ENCODE measurements at places on chromosomes 7 and 10.

DNA sequence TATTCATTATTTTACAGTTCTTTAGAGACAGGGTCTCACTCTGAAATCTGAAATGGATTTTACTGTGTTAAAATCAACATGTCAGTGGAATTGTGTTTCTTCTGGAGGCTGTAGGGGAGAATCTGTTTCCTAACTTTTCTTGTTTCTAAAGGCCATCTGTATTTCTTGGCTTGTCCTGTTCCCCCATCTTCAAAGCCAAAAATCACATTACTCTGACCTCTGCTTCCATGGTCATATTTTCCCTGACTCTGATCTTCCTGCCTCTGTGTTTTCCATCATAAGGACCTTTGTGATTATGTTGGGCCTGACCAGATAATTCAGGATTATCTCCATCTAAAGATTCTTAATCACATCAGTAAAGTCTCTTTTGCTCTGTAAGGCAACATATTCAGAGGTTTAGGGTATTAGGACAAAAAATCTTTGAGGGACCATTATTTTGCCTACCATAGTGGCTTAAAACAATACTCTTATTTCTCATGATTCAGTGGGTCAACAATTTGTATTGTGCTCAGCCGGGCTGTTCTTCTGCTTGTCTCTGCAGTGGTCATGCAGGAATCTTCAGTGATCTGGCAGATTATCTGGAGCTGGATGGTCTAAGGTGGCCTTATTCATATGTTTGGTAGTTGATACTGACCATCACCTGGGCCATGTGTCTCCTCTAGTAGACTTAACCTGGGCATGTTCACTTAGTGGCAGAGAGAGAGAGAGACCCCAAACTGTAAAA lies 5.7 kb downstream of the ANLN start:
- DNase-seq, result no peak
- no peaks in the 10 kb centered on the region for H3K27me3 ChIP-seq
- peak overlapping the region; percentile 48 for H3K27ac ChIP-seq
- H3K36me3 ChIP-seq, result peaks cover 10% of the 10 kb centered on the region
- no peak overlapping the region for H3K4me3 ChIP-seq
- peaks cover 41% of the 10 kb centered on the region for H3K4me1 ChIP-seq

GRCh38 chr7:123367484-123368122 lies 166.8 kb downstream of the IQUB start:
- H3K4me1 ChIP-seq, result peaks cover 9% of the 10 kb centered on the region
- H3K36me3 ChIP-seq, result no peaks in the 10 kb centered on the region
- H3K27ac ChIP-seq, result no peak overlapping the region
- DNase-seq, result no peak
- H3K27me3 ChIP-seq, result no peaks in the 10 kb centered on the region

DNA sequence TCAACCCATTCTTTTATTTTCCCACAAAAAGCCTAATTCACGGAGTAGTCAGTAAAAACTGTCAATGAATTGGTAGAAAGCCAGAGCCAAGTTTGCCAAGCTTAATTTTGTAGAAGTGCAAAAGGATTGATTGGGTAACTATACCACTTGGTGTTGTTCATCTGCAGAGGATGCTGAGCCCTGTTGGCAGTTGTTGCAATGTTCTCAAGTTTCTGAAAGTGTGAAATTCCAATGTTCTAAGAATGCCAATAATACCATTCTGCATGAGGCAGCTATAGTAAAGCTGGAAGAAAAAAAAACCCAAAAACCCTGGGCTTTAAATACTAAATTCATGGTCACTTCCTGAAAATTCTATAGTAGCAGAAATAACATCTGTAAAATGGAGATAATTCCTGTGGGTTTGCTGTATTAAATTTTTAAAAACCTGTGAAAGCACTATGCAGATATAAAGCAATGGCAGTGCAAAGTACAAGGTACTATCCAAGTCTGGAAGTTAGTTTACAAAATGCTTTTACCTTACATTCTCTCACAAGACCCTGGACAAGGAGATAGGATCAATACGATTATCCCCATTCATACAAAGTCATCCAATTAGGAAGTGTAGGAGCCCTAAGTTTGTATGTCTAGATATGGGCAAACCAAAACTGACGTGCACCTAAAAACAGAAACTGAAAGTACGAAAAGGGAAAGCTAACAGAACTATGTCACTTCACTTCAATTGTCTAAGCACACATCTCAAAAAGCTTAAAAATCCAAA lies 6.0 kb upstream of the PON1 start:
- no peak overlapping the region for H3K27ac ChIP-seq
- no peaks in the 10 kb centered on the region for H3K4me1 ChIP-seq
- no peak for DNase-seq
- H3K27me3 ChIP-seq, result peaks cover 9% of the 10 kb centered on the region
- no peak overlapping the region for H3K4me3 ChIP-seq

GRCh38 chr10:95329296-95329695 lies 38.5 kb upstream of the PDLIM1 start:
- no peak for DNase-seq
- peaks cover 6% of the 10 kb centered on the region for H3K4me1 ChIP-seq
- H3K27me3 ChIP-seq, result no peaks in the 10 kb centered on the region
- H3K36me3 ChIP-seq, result no peaks in the 10 kb centered on the region

GRCh38 chr10:89481662-89482061 lies 53.7 kb downstream of the SLC16A12 start:
- H3K36me3 ChIP-seq, result no peaks in the 10 kb centered on the region
- H3K27ac ChIP-seq, result peak overlapping the region; percentile 40
- DNase-seq, result no peak

- H3K27me3 ChIP-seq, result no peaks in the 10 kb centered on the region
- no peak for DNase-seq
- H3K4me1 ChIP-seq, result peaks cover 11% of the 10 kb centered on the region
- H3K36me3 ChIP-seq, result peaks cover 2% of the 10 kb centered on the region
- no peak overlapping the region for H3K27ac ChIP-seq
These were observed 13.3 kb downstream of the CYP2W1 start for GRCh38 chr7:996079-996872.

- no peaks in the 10 kb centered on the region for H3K36me3 ChIP-seq
- no peak for DNase-seq
These were observed 43.3 kb downstream of the NRP1 start for GRCh38 chr10:33291053-33291592.

DNA sequence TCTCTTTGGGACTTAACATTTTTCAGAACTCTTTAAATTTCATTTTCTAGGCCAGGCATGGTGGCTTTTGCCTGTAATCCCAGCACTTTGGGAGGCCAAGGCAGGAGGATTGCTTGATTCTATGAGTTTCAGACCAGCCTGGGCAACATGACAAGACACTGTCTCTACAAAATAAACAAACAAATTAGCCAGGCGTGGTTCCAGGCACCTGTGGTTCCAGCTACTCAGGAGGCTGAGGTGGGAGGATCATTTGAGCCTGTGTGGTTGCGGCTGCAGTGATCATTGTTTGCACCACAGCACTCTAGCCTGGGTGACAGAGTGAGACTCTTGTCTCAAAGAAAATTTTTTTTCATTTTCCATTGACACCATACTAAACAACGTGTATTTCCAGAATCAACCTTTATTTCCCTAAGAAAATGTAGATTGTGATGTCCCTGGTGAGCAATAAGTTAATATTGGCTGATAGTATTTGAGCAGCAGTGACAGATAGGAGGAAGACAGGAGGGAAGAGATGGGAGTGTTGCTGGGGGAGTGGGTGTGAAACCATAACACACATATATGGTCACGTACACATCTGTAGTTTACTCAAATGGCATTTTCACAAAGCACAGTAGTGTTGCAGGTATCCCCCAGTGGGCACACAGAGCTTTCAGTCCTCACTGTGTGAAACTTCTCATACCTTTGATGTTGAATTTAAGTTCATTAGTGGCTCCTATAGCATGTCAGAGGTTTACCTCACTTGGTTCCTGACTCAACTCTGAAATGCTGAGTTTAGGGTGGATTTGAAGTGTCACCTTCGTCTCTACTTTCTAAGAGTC lies 205.6 kb downstream of the AUTS2 start:
- no peak overlapping the region for H3K27ac ChIP-seq
- H3K27me3 ChIP-seq, result no peaks in the 10 kb centered on the region
- peaks cover 49% of the 10 kb centered on the region for H3K4me1 ChIP-seq
- DNase-seq, result no peak
- peaks cover 4% of the 10 kb centered on the region for H3K36me3 ChIP-seq

GRCh38 chr10:49049660-49050059 lies 65.7 kb downstream of the VSTM4 start:
- H3K27ac ChIP-seq, result no peak overlapping the region
- no peak for DNase-seq
- H3K27me3 ChIP-seq, result peaks cover 30% of the 10 kb centered on the region
- H3K4me1 ChIP-seq, result peaks cover 5% of the 10 kb centered on the region
- H3K4me3 ChIP-seq, result no peak overlapping the region

DNA sequence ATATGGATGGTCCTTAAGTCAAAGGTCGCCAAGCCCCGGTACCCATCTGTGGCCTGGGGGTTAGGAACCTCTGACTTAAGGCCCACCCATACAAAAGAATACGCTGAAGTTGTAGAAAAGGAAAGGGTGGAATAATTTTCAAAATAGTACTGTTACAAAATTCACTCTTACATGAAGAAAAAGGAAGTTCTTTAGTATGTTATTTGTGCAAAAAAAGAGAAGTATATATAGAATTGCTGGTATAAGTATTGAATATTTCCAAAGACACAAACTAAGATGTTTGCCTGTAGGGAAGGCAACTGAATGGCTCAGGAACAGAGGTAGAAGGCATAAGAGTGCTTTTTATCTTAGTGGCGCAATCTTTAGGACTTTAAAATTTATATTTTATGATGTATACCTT lies 78.7 kb downstream of the PRLHR start:
- no peak for DNase-seq
- no peak overlapping the region for H3K4me3 ChIP-seq
- peaks cover 32% of the 10 kb centered on the region for H3K27me3 ChIP-seq
- H3K4me1 ChIP-seq, result no peaks in the 10 kb centered on the region
- no peak overlapping the region for H3K27ac ChIP-seq

DNA sequence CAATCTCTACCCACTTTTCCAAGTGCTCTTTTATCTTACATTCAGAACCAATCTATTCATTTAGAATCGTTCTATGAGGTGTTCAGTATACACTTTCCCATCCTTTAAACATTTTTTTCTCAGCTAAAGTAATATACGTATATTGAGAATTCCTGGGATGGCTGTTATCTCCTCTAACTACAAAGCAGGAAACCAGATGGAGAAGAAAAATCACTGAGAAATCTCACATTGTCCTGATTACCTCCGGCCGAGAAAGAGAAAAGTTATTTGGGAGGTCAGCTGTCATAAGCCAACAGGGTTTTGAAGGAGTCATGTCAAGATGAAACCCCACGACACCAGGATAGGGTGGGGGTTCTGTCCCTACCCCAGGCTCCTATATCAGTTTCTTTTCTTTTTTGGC lies 99.2 kb upstream of the KDM7A start:
- H3K27me3 ChIP-seq, result peaks cover 4% of the 10 kb centered on the region
- no peaks in the 10 kb centered on the region for H3K36me3 ChIP-seq
- peaks cover 11% of the 10 kb centered on the region for H3K4me1 ChIP-seq
- H3K4me3 ChIP-seq, result peak overlapping the region; percentile 22

GRCh38 chr7:134885967-134886352 lies 100.3 kb upstream of the AGBL3 start:
- H3K4me1 ChIP-seq, result peaks cover 49% of the 10 kb centered on the region
- DNase-seq, result no peak
- no peaks in the 10 kb centered on the region for H3K27me3 ChIP-seq
- no peaks in the 10 kb centered on the region for H3K36me3 ChIP-seq
- H3K4me3 ChIP-seq, result no peak overlapping the region

- H3K27ac ChIP-seq, result no peak overlapping the region
- H3K27me3 ChIP-seq, result peaks cover 82% of the 10 kb centered on the region
- peak; percentile 87 for DNase-seq
- no peak overlapping the region for H3K4me3 ChIP-seq
These were observed 30.6 kb downstream of the TLX1 start for GRCh38 chr10:101161494-101162299.

GRCh38 chr10:33900596-33900995 lies 566.1 kb upstream of the NRP1 start:
- no peaks in the 10 kb centered on the region for H3K36me3 ChIP-seq
- H3K27me3 ChIP-seq, result no peaks in the 10 kb centered on the region
- H3K27ac ChIP-seq, result no peak overlapping the region
- no peak for DNase-seq
- H3K4me1 ChIP-seq, result peaks cover 19% of the 10 kb centered on the region

- no peaks in the 10 kb centered on the region for H3K4me1 ChIP-seq
- no peaks in the 10 kb centered on the region for H3K36me3 ChIP-seq
- H3K4me3 ChIP-seq, result no peak overlapping the region
- H3K27ac ChIP-seq, result no peak overlapping the region
- no peaks in the 10 kb centered on the region for H3K27me3 ChIP-seq
- DNase-seq, result no peak
These were observed 114.0 kb downstream of the DNAH11 start for GRCh38 chr7:21656796-21657195.

DNA sequence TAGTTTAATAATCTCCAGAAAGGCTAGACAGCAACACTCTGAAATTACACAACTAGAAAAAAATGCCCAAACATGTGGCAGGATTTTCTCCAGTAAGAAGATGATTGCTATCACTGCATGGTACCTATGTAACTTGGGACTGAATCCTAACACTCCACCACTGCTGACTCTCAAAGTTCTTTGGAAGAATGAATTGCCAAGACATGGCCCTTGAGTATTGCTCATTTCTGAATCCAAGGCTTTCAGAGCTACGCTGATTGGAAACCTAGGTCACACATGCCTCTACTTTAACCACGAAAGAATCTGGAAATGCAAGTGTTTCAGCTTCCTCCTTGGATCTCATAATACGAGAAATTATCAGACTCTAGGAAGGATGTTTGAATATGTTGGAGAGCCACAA lies 167.5 kb upstream of the CELF2 start:
- no peak overlapping the region for H3K27ac ChIP-seq
- H3K27me3 ChIP-seq, result peaks cover 26% of the 10 kb centered on the region
- H3K4me3 ChIP-seq, result no peak overlapping the region
- H3K4me1 ChIP-seq, result peaks cover 7% of the 10 kb centered on the region

GRCh38 chr7:144481833-144482232 lies 78.3 kb upstream of the NOBOX start:
- H3K4me1 ChIP-seq, result no peaks in the 10 kb centered on the region
- H3K36me3 ChIP-seq, result no peaks in the 10 kb centered on the region
- no peak overlapping the region for H3K4me3 ChIP-seq
- no peak overlapping the region for H3K27ac ChIP-seq
- no peak for DNase-seq

DNA sequence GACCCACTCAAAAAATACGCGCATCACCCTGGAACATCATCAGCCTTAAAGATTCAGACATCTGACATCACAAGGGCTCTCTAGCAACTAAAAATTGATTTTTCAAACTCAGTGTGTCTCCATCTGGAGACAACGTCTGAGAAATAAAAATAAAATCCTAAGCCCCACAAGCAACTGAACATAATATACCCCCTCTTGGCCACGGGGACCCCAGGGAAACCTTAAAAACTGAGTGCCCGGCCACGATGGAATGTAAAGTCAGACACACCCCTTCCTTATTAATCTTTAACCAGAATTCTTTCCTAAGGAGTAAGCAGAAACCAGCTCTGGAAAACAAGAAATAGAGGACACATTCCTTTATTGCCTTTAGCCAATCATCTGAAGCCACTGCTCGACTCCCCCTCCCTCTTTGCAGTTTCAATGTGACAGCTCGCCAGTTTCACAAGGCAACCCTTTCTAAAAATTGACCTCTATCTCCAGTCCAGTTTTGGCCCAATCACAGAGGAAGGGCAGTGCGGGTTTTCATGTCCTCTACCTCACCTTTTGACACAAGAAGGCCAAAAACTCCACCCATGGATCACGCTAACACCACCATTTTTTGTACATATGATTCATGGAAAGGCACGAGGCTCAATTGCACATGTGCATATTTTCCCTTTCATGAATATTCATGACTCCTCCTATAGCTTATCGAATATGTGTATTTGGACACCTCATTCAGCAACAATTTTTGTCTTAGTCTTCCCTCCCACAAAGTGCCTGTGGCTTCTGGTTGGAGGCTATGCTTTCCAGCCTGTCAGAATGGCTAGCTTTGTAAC lies 24.2 kb downstream of the IFIT3 start:
- H3K27ac ChIP-seq, result peak overlapping the region; percentile 100
- peak overlapping the region; percentile 28 for H3K4me3 ChIP-seq
- H3K27me3 ChIP-seq, result no peaks in the 10 kb centered on the region
- DNase-seq, result no peak
- peaks cover 61% of the 10 kb centered on the region for H3K4me1 ChIP-seq
